Stimulated activated CD8-positive, alpha-beta memory T cell treated with anti-CD3 and anti-CD28 coated beads, Interleukin-4, amount 100 ng/mL, for 1 hour (primary cell): ENCODE measurements at places on chromosomes 5 and 9.

DNA sequence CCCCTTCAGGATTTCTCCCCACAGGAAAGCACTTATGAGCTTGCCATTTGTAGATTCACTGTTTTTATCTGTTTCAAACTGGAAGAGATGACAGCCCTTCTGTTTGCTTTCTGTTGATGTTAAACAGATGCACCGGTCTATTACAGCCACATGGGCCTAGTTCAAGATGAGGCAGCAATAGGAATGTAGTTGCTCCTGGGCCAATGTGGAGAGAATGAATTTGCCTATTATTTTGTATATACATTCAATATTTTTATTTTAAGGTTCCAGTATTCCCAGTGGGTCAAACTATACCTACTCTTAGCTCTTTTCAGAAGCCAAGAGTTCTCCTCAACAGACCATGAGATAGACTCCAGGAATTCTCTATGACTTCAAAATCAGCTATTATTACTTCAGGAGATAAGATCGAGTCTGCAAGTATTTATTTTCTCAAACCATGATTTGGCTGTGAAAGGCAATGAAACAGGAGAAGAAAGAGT lies 461.6 kb downstream of the RASEF start:
- no peak for DNase-seq

DNA sequence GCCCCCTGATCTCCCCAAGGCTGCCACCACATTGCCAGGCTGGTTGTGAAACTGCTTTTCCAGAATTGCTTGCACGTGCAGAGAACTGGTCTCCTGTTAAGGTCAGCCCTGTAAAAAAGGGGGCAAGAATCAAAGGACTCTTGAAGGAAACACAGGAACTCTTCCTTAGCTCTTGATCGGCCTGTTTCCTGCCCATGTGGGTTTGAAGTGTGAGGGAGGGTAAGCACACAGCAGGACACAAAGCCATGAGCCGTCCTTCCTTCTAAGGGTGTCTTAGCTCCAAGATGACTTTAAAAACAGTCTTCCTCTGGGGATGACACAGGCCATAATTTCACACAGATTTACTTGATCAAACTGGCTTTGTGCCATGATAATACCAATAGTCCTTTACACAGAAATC lies 36.1 kb downstream of the TEK start:
- no peak for DNase-seq

- peak; percentile 16 for DNase-seq
Observed at GRCh38 chr5:80960531-80961375, 590 bp downstream of the RASGRF2 start.

DNA sequence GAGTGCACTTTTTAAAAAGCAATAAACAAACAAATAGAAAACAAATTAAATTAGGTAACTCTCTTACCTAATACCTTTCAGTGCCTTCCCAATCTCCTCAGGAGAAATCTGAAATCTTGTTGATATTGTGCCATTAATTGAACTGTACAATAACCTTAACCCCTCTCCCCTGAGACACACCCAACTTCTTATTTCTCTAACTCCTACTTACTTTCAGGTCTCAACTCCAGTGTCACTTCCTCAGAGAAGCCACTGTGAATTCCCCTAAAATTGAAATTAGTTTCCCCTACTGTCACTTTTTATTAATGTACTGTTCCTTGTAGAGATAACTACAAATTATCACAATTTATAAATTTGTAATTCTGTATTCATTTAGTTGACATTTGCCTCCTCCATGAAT lies 295.3 kb upstream of the TNC start:
- no peak for DNase-seq

- no peak for DNase-seq
Observed at GRCh38 chr9:114919611-114920010, 10.8 kb downstream of the TNFSF8 start.

GRCh38 chr9:93254061-93254481 lies 70.1 kb downstream of the WNK2 start:
- DNase-seq: no peak

- no peak for DNase-seq
Observed at GRCh38 chr9:96289392-96289791, 12.6 kb downstream of the HSD17B3 start.

- DNase-seq: no peak
Observed at GRCh38 chr5:7242118-7242710, 153.7 kb upstream of the ADCY2 start.

DNA sequence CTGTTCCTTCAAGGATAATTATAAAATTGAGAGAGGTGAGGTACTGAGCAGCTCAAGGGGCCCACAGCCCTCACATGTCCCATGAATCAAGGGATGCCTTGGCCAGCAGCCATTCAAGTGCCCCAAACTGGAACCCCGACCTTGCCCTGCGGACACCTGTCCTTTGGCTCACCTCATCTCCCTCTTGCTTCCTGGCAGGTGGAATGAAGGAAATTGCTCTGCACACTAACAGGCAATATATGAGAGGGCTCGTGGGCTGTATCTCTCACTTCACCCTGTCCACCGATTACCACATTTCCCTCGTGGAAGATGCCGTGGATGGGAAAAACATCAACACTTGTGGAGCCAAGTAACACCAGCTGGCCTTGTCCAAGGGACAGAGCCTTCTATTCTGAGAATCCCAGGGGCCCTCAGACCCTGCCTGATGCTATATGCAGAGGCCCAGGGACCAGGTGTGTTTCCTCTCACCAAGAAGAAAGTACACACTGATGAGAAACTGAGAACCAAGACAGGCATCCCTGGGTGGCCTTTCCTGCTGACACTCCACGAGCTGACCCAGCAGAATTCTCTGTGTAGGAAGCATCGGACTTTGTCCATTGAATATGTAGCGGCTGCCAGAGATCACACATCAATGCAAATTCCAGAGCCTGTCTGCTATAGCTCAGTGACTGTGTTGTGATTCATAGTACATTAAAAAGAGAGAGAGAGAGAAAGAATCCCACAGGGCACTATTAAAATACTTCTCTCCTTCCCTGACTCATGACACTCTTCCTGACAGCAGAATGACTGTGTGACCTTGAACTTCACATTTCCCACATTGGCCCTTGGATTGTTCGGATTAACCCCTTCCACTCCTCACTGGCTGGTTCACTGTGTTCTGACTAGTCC lies 92.6 kb downstream of the LIFR start:
- DNase-seq: no peak
